GM13976 (cell line): ENCODE measurements at places on chromosomes 1 and 21.

GRCh38 chr1:39653546-39654031 is 14.1 kb upstream of the HEYL start:
- DNase-seq = peak; percentile 76

GRCh38 chr1:47839433-47839760 is 157.8 kb downstream of the TRABD2B start:
- no peak for DNase-seq

DNA sequence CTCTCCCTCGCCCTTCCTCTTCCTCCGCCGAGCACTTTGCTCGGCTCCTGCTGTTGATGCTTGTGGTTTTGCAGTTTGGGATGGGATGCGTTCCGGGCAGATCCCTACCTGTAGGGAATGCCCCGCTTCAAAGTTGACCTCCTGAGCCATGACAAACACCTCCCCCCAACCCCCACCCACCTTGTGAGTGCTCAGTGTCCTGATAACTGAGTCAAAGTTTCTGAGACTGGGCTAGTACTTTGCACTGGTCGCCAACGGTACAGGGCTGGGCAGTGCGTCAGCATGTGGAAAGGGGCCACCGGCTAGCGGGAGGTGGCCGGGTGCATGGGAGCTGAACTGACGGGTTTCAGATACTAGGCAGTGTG is 771 bp downstream of the RABGAP1L start:
- DNase-seq = no peak

DNA sequence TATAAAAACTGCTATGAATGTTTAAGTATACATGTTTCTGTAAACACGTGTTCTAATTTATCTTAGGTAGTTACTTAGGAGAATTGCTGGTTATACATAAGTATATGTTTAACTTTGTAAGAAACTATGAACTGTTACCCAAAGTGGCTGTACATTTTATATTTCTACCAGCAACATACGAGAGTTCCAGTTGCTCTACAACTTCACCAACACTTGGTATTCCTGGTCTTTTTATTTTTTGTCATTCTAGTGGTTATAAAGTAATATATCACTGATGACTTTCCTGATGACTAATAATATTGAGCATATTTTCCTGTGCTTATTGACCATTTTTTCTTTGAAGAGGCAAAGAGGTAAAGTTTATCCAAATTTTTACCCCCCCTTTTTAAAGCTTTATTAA is 76.0 kb downstream of the KIAA0319L start:
- DNase-seq = no peak

DNA sequence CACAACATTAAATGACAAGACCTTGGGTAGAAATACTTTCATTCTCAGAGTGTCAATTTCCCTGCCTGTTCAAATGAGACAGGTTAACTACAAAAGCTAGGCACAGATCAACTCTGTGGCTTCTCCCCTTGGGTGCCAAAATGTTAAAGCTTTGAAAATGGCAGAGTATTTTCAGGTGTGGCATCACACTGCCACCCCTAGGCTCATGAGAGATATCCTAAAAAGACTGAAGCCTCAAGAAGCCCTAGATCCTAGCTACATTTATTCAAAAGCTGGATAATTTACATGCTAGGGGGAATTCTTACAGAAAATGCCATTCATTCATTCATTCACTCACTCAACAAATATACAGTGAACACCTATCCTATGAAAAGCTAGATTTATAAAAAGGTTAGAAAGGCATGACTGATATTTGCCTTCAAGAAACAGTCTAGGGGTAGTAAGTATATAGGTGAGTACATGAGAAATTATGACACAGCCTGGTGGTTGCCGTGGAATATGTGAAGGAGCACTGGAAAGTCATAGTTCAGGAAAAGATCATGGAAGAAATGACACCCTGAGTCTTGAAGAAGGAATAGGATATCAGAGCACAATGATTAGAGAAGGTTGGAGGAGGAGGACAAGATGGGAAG is 15.9 kb upstream of the RAB4A start:
- no peak for DNase-seq

DNA sequence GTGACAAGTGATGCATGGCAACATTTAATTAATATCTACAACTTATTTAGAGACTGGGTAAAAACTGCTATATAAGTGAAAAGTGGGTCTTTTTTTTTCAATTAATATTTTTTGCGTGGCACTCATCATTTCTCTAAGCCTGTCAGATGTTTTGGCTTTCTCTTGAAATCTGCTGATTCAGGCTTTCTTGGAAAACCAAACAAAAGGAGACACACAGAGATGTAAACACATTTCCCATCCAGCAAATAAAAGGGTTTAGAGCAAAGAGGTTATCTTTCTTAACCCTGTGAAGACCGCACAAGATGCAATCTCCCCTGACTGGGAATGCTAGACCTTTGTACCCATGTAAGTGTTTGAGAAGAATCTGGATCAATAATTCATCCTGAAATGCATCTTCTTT is 48.7 kb upstream of the PLXNA2 start:
- DNase-seq = no peak

DNA sequence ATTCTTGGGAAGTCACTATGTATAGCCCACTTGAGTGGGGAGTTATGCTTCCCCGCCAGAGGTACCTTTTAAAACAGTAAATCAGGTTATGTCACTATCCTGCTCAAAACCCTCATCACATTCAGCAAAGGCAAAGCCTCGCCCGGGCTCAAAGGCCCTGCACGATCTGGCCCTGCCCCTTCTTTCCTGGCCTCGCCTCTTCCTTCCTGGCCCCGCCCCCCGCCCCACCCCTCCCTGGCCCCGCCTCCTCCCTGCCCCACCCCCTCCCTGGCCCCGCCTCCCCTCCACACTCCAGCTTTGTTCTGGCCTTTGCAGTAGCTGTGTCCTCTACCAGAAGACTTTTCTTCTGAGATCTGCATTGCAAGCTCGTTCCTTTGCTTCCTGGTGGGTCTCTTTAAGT is 6.6 kb downstream of the LDLRAD2 start:
- DNase-seq = peak; percentile 89

- no peak for DNase-seq
Measured at GRCh38 chr1:167210966-167211674, 9.6 kb upstream of the POU2F1 start.

GRCh38 chr21:36691555-36692041 is 7.3 kb upstream of the SIM2 start:
- DNase-seq = no peak

DNA sequence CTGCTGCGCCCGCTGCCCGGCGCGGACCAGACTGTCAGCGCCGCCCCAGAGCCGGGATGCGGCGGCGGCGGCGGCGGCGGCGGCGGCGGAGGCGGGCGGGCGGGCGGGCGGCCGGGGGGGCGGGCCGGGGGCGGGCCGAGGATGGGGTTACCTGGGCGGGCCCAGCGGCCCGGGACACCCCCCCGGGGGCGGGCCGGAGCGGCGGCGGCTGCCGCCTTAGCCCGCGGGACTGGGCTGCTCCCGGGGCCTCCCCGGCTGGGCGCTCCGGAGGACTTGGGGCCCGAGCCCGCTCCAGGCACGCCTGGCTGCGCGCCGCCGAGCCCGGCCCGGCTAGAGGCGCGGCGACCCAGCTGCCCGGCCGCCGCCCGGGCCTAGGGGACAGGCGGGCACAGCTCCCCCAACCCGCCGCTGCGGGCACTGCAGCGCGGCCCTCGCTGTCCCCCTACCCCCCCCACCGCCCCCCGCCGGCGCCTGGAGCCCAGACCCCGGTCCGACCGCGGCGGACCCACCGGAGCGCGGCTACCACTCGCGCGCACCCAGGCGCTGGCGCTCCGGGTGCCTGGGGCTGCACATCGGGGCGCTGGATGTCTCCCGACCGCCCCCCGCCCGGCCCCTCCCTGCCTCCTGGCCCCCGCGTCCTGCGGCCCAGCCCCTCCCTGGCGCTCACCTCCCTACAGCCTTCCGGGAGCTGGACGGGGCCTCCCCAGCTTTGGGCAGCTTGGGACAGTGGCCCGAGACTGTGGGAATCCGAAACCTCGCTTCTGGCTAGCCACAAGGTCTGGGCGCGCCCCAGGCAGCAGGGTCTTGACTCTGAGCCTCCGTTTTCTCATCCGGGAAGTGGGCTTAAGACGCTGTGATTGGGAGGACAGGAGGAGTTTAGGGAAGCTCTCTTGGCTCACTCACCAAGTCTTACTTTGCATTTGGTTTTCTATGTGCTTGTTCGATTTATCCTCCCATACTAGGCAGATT is at the start of gene WNT4:
WNT4 (minus strand) TSS at position 33 of the 969 bp plus-strand sequence. CDS start 175 bp downstream, outside the sequence.
- DNase-seq = peak; percentile 88

GRCh38 chr21:26655460-26655859 is 82.4 kb upstream of the CYYR1 start:
- DNase-seq = no peak

- DNase-seq = no peak
Measured at GRCh38 chr1:204728045-204728444, 42.5 kb upstream of the LRRN2 start.

GRCh38 chr1:214228976-214229375 is 52.0 kb upstream of the SMYD2 start:
- no peak for DNase-seq

DNA sequence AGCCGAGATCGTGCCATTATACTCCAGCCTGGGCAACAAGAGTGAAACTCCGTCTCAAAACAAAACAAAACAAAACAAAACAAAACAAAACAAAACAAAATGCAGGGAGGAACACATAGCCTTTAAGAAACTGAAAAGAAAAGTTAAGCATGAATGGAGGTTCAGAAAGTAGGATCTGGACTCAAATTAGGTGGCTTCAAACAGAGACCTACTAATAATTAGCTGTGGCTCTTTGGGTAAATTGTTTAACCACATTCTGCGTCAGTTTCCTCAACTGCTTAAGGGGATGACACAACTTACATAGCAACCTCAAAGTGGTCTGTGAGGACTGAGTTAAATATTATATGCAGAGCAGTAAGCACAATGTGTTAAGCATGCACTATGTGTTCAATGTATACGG is 458.2 kb downstream of the ADGRL2 start:
- DNase-seq = no peak

GRCh38 chr1:37919277-37919676 is 27.6 kb downstream of the INPP5B start:
- no peak for DNase-seq

- DNase-seq = no peak
Measured at GRCh38 chr1:159884296-159884695, 15.7 kb downstream of the CFAP45 start.
